ENCODE measurements at places on chromosomes 12 and 14. TPM values are rescaled to one million over a fixed set of nuclear protein-coding genes. Genes with fewer than 3 reads are reported as not detected.

The RFX4 gene
- total RNA-seq = not detected

The KCNC2 gene
- total RNA-seq = not detected

The GLS2 gene
- 7.2 TPM for total RNA-seq

The DNAI7 gene
- 0.17 TPM for total RNA-seq

DNA sequence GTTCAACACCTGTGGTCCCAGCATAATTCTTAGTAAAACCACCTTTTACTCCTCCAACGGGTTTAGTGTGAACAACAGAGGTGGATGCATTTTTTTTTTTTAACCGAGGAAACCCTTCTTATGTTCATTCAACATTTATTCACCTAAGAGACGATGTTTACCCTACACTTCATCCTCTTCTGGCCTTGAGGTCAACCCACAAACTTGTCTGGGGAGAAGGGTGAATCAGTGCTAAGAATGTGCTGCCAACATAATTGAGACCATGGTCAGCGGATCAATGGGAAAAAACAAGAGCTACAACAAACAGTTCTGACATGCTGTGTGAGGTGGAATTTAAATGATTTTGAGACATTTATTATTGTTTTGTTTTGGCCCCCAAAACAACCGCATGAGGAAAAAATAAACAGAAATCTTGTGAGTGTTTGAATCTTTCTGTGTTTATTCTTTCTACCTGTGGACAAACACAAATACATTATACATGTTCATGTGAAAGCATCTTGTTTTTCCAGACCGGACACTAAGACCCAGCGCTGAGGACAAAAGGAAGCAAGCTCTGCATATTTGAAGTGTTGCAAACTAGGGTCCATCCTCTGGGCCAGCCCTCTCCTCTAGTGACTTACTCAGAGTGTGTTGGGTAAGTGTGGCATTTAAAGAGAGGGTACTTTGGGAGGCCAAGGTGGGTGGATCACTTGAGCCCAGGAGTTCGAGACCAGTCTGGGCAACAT is 5.1 kb upstream of the USP30 start:
- DNase-seq = no peak
- no peak overlapping the region for H3K27ac ChIP-seq
- H3K4me1 ChIP-seq = peaks cover 6% of the 10 kb centered on the region

GRCh38 chr14:54955143-54955542 is 52.5 kb upstream of the GCH1 start:
- no peak overlapping the region for H3K4me3 ChIP-seq
- no peaks in the 10 kb centered on the region for H3K4me1 ChIP-seq
- H3K27ac ChIP-seq = no peak overlapping the region
- no peak for DNase-seq
- H3K36me3 ChIP-seq = no peaks in the 10 kb centered on the region

- no peak for DNase-seq
- H3K4me1 ChIP-seq = no peaks in the 10 kb centered on the region
- no peaks in the 10 kb centered on the region for H3K36me3 ChIP-seq
- H3K27me3 ChIP-seq = peaks cover 18% of the 10 kb centered on the region
- H3K27ac ChIP-seq = no peak overlapping the region
Measured at GRCh38 chr12:128365651-128366231, 98.8 kb downstream of the TMEM132C start.

GRCh38 chr12:71533703-71534102 is 94.1 kb downstream of the LGR5 start:
- H3K27me3 ChIP-seq = no peaks in the 10 kb centered on the region
- H3K36me3 ChIP-seq = no peaks in the 10 kb centered on the region
- no peak overlapping the region for H3K4me3 ChIP-seq
- no peaks in the 10 kb centered on the region for H3K4me1 ChIP-seq

DNA sequence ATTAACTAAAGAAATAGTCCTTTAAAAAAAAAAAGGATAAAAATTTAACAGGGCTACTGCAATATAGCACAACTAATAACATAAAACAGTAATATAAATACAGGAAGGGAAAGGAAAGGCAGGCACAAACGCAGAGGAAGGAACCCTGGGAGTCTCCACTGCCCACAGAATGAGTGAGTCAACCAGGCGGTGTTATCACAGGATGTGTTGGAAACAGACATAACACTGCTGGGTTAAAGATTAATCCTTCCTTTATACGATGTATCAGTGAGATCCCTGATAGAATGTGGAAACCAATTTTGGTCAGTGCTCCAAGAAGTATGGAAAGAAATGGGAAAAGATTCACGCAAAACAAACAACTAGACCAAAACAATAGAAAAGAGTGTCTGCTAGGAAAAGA is 47.9 kb downstream of the FGD6 start:
- no peaks in the 10 kb centered on the region for H3K36me3 ChIP-seq
- H3K27me3 ChIP-seq = no peaks in the 10 kb centered on the region
- H3K27ac ChIP-seq = no peak overlapping the region
- DNase-seq = no peak
